Foreskin keratinocyte (primary cell): ENCODE measurements at places on chromosomes 12 and 14. TPM values are rescaled to one million over a fixed set of nuclear protein-coding genes. Genes with fewer than 3 reads are reported as not detected.

The C1R gene
- total RNA-seq = 6.1 and 7.8 TPM in 2 replicates

The USP44 gene
- total RNA-seq = 0.03 TPM in 1 of 2 replicates, not detected in the other

The DHRS7 gene
- 69.9 and 79.5 TPM in 2 replicates for total RNA-seq

The LUM gene
- total RNA-seq = 0.07 TPM in 1 of 2 replicates, not detected in the other

The TAS2R20 gene
- total RNA-seq = 0.21 and 0.44 TPM in 2 replicates

The LHX5 gene
- 0.11 and 0.24 TPM in 2 replicates for total RNA-seq

The NFE2 gene
- total RNA-seq = 0.07 and 0.14 TPM in 2 replicates

The TAS2R9 gene
- total RNA-seq = not detected in 2 replicates
